ENCODE measurements at places on chromosomes 12 and 14. TPM values are rescaled to one million over a fixed set of nuclear protein-coding genes. Genes with fewer than 3 reads are reported as not detected.
A peak's percentile ranks its signal among the peaks of the same experiment; 100 is the strongest.

DNA sequence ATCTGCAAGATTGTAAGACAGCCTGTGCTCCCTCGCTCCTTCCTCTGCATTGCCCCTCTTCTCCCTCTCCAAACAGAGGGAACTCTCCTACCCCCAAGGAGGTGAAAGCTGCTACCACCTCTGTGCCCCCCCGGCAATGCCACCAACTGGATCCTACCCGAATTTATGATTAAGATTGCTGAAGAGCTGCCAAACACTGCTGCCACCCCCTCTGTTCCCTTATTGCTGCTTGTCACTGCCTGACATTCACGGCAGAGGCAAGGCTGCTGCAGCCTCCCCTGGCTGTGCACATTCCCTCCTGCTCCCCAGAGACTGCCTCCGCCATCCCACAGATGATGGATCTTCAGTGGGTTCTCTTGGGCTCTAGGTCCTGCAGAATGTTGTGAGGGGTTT lies 37.4 kb downstream of the DAD1 start:
- peaks cover 91% of the 10 kb centered on the region for H3K4me1 ChIP-seq
- peak overlapping the region; percentile 68 for H3K4me3 ChIP-seq
- peaks cover 79% of the 10 kb centered on the region for H3K36me3 ChIP-seq
- peaks cover 2% of the 10 kb centered on the region for H3K27me3 ChIP-seq
- DNase-seq = peak; percentile 21
- peak overlapping the region; percentile 94 for H3K27ac ChIP-seq

The LRRC10 gene
- total RNA-seq = not detected

The CLEC2A gene
- not detected for total RNA-seq

The KRT75 gene
- not detected for total RNA-seq

DNA sequence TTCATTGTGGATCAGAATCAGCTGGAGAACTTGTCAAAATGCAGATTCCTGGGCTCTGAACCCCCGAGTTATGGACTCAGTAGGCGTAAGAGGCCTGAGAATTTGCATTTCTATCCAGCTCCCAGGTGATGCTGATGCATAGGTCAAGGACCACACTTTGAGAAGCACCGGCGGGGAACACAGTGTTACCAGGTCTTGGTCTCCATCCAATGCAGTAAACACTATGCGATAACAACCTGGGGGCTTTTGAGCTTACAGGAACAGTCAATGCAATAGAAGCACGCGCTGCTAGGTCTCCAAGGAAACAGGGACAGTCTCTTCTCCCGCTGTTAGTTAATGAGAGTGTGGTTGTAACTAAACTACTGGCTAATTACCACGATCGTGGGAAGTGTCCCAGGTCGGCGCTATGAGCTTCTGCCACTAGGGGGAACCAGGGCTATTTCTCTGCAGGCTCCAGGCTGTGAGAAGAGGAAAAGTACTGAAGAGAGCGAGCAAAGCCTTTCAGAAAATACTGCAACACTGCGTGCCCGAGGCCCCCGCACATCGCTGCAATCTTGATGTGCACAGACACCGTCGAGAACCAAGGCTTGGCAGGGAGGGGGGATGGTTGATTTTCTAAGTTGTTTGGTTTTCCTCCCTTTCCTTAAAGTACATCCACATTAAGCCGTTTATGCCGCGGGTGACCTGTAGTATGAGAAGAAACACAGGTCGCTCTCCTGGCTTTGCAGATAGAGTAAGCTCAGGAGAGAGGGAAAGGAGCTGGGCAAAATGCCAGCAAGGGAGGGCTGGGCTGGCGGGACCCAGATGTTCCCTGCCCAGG lies 52.0 kb upstream of the KCNA1 start:
- peak overlapping the region; percentile 34 for H3K4me3 ChIP-seq
- H3K27me3 ChIP-seq = peaks cover 28% of the 10 kb centered on the region
- peak; percentile 81 for DNase-seq
- H3K27ac ChIP-seq = no peak overlapping the region
- peaks cover 20% of the 10 kb centered on the region for H3K4me1 ChIP-seq

- H3K27ac ChIP-seq = no peak within 1 kb of the TSS
- no peak within 1 kb of the TSS for H3K4me3 ChIP-seq
- H3K4me1 ChIP-seq = peaks cover 4% of the 10 kb centered on the region
- DNase-seq = no peak
- no peaks in the 10 kb centered on the region for H3K36me3 ChIP-seq
- peaks cover 20% of the 10 kb centered on the region for H3K27me3 ChIP-seq
These were observed at the start of gene CLEC2A for GRCh38 chr12:9932270-9932669. TSS of gene CLEC2A (minus strand) at chr12:9932370. CDS start at chr12:9932329, 41 bp downstream.

DNA sequence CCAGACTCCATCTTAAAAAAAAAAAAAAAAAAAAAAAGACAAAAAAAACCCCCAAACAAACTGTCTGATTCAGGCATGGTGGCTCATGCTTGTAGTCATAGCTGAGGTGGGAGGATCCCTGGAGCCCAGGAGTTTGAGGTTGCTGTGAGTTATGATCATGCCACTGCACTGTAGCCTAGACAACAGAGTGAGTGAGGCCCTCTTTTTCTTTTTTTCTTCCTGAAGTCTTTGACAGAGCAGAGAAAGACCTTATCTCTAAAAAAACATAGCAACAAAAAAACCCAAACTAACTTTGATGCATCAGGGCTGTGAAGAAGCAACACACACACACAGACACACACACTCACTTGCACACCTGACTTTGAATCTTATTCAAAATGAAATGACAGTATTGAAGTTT lies 7.7 kb upstream of the AMN1 start:
- peaks cover 21% of the 10 kb centered on the region for H3K36me3 ChIP-seq
- no peak overlapping the region for H3K4me3 ChIP-seq
- DNase-seq = peak; percentile 57
- H3K4me1 ChIP-seq = peaks cover 53% of the 10 kb centered on the region
- H3K27me3 ChIP-seq = no peaks in the 10 kb centered on the region

DNA sequence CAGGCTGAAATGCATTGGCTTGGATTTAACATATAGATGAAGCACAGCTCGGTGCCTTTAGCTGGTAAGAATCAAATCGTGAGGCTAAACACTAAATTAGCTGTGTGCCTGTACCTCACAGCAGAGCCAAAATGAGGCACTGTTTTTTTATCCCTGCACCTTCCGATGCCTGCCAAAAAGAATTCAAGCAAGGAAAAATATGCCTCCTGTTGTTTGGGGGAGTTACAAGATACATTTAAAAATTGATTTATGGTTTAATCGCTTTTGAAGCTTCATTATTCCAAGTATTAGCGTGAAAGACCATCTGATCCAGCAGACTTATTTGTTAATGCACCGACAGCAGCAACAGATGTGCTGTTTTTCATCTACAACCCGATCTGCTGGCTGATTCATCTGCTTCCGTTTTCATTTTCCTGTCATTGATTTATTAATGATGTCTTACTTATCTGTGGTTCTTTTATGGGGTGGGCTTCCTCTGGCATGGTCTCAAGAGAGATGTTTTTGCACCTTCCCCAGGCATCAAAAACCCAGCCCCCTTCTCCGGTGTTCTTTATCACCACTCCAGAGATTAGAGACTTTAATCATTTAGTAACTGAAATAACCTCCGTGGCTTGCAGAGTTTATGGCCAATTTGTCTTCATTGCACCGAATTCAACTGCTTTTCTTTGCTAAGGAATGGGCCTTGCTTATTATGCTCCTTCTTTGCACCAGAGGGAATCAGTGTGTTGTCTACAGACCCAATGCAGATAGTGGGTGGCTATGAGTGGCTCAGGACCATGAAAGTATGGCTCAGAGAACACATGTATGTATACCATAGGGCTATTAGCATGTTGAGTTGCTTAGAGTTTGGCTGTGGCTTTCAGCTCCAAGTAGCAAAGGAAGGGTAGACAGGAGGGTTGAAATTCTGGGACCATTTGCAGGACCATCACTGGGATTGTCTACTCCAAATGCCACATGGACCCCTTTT lies 166.8 kb upstream of the TMEM260 start:
- H3K4me3 ChIP-seq = no peak overlapping the region
- H3K36me3 ChIP-seq = no peaks in the 10 kb centered on the region
- no peak for DNase-seq
- H3K27ac ChIP-seq = no peak overlapping the region
- peaks cover 10% of the 10 kb centered on the region for H3K4me1 ChIP-seq

DNA sequence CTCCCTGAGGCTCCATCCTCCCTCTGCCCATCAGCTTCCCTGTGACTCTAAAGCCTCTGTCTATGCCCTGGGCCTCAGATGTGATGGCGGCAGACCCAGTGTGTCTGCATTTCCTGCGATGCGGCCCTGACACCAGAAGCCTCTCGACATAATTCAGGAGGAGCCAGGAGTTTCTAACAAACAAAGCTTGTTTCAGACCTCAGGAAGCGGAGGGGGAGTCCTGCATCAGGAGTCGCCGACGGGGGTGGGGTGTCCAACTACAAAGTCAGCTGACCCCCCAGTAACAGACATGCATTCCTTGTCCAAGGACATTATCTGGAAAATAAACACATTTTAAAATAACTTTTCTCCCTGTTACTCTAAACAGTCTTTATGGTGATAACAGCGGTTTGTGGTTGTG lies 167.5 kb downstream of the DPF3 start:
- H3K4me3 ChIP-seq = no peak overlapping the region
- peaks cover 7% of the 10 kb centered on the region for H3K4me1 ChIP-seq
- H3K27ac ChIP-seq = no peak overlapping the region
- H3K36me3 ChIP-seq = peaks cover 3% of the 10 kb centered on the region
- DNase-seq = no peak

GRCh38 chr12:6444031-6444430 lies 724 bp upstream of the CD27 start:
- H3K36me3 ChIP-seq = peaks cover 32% of the 10 kb centered on the region
- no peaks in the 10 kb centered on the region for H3K27me3 ChIP-seq
- H3K4me3 ChIP-seq = peak overlapping the region; percentile 90
- H3K4me1 ChIP-seq = peaks cover 52% of the 10 kb centered on the region

- H3K4me3 ChIP-seq = no peak overlapping the region
- H3K27ac ChIP-seq = no peak overlapping the region
- no peaks in the 10 kb centered on the region for H3K4me1 ChIP-seq
- no peak for DNase-seq
- H3K27me3 ChIP-seq = no peaks in the 10 kb centered on the region
These were observed 180.3 kb downstream of the RAD51B start for GRCh38 chr14:67999705-68000384.

The ADCY4 gene
- total RNA-seq = 4.1 TPM

- H3K4me3 ChIP-seq = no peak overlapping the region
- peak overlapping the region; percentile 17 for H3K27ac ChIP-seq
- DNase-seq = no peak
- peaks cover 29% of the 10 kb centered on the region for H3K4me1 ChIP-seq
- no peaks in the 10 kb centered on the region for H3K27me3 ChIP-seq
- no peaks in the 10 kb centered on the region for H3K36me3 ChIP-seq
These were observed 74.7 kb downstream of the ITPK1 start for GRCh38 chr14:93040982-93041381.

The ZBTB42 gene
- 4.5 TPM for total RNA-seq

The TOMM20L gene
- total RNA-seq = not detected

DNA sequence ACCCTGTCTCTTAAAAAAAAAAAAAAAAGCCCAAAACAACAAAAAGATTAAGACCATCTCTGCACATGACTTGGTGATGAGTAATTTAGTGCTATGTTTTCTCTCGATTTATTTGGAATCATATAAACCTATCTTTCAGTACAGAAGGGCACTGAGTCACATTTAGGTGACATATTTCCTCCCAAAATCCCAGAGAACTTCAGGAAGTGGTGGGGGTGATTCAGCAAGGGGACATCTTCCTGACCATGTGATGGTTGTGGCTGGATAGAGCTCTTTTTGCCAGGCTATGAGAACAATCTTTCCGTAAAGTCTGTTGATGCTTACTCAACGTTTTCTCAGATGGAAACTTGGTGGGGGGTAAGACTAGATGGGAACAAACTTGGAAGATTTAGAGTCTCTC lies 50.0 kb downstream of the PPFIBP1 start:
- no peak overlapping the region for H3K4me3 ChIP-seq
- H3K27ac ChIP-seq = no peak overlapping the region
- H3K4me1 ChIP-seq = peaks cover 9% of the 10 kb centered on the region

The DBX2 gene
- not detected for total RNA-seq

The LALBA gene
- not detected for total RNA-seq

- no peaks in the 10 kb centered on the region for H3K4me1 ChIP-seq
- H3K27me3 ChIP-seq = no peaks in the 10 kb centered on the region
- no peak overlapping the region for H3K27ac ChIP-seq
- H3K4me3 ChIP-seq = no peak overlapping the region
- no peaks in the 10 kb centered on the region for H3K36me3 ChIP-seq
These were observed 747.9 kb downstream of the TMTC2 start for GRCh38 chr12:83434600-83434999.

DNA sequence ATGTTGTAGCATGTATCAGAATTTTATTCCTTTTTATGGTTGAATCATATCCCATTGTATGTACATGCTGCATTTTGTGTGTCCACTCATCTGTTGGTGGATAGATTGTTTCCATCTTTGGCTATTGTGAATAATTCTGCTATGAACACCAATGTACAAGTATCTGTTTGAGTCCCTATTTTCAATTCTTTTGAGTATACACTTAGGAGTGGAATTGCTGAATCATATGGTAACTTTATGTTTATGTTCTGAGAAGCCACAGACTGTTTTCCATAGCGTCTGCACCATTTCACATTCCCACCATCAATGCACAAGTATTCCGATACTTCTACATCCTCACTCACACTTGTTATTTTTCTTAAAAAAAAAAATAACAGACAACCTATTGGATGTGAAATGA lies 91.5 kb downstream of the ARF6 start:
- no peak for DNase-seq
- H3K4me1 ChIP-seq = peaks cover 42% of the 10 kb centered on the region
- H3K36me3 ChIP-seq = peaks cover 20% of the 10 kb centered on the region
- H3K4me3 ChIP-seq = no peak overlapping the region
- H3K27ac ChIP-seq = no peak overlapping the region

GRCh38 chr12:52582486-52582885 lies 8.8 kb upstream of the KRT74 start:
- no peak for DNase-seq
- H3K4me1 ChIP-seq = peaks cover 51% of the 10 kb centered on the region
- peaks cover 4% of the 10 kb centered on the region for H3K36me3 ChIP-seq
- H3K27ac ChIP-seq = no peak overlapping the region

GRCh38 chr12:131473741-131474709 lies 236.9 kb upstream of the SFSWAP start:
- peaks cover 4% of the 10 kb centered on the region for H3K4me1 ChIP-seq
- no peaks in the 10 kb centered on the region for H3K27me3 ChIP-seq
- no peak overlapping the region for H3K4me3 ChIP-seq
- DNase-seq = no peak
- no peaks in the 10 kb centered on the region for H3K36me3 ChIP-seq
- H3K27ac ChIP-seq = no peak overlapping the region
